T-cell (primary cell): ENCODE measurements at places on chromosomes 2 and 18. TPM values are rescaled to one million over a fixed set of nuclear protein-coding genes. Genes with fewer than 3 reads are reported as not detected.

GRCh38 chr2:64538764-64539433 lies 14.8 kb downstream of the AFTPH start:
- no peak for DNase-seq

GRCh38 chr18:80022613-80023012 lies 11.6 kb upstream of the RBFA start:
- DNase-seq = no peak

DNA sequence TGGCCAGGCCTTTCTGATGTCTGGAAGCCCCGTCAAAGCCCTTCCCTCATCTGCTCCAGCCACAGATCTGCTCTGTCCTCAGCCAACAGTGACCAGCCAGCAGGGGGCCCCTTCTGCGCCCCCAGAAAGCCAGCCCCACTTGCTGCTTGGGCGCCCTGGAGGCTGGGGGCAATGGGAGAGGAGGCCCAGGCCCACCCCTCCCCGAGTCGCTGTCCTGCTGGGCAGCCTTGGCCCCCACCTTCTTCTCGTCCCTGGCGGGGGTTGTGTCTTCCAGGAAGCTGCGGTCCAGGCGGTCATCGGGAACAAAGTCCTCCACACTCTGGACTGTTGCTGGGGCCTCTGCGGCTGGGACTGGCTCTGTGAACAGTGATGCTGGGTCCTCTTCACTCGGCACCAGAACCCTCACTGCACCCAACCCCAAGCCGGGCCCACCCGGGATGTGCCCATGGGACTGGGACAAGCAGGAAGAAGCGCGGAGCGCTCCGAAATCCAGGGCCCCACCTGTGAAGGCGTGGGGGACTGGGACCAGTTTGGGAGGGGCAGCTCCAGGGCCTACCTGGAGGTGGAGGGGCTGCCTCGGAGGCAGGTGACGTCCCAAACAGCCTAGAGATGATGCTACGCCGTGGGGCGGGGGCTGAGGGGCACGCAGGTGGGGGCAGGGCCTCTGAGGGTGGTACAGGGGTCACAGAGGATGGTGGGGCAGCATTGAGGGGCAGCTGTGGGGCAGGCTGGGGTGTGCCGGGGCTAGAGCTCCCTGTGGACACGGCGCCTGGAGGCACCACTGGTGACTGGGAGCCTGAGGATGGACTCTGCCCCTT lies 257.6 kb downstream of the ANKRD30B start:
- DNase-seq = no peak

DNA sequence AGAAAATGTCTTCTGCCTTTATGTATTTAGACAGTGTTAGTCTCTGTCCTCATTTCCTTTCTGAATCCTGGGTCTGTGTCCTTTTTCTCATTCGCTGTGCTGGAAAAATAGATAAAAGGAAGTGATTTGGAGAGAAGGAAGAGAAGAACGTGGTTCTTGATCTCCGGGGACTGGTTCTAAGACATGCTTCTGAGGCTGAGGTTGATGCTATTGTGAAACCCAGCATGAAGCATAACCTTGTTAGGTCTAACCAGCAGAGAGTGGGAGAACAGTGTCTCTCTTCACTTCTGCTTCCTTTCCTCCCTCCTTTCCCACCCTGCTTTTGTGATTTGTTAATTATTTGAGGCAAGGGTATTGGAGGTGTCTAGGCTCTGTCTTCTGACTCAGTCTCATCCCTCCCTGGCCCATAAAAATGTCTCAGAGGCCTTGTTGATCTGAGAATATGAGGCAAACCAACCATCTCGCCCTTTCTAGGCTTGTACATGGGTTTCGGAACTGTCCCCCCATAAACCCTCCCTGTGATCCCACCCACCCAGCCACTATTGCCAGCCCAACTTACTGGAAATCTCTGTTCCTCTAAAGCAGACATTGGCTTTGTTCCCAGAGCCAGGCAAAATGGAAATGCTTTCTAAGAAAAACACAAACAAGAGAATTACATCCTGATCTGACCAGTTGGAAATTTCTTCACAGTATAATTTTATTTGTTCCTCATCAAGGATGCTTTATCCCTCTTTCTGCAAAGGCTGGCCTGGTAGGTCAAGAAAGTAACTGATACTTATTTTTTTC lies 360.6 kb upstream of the TNP1 start:
- DNase-seq = no peak

- DNase-seq = no peak
These were observed 19.9 kb downstream of the EPAS1 start for GRCh38 chr2:46317094-46317486.

- no peak for DNase-seq
These were observed 735 bp downstream of the NRP2 start for GRCh38 chr2:205682971-205683501.

DNA sequence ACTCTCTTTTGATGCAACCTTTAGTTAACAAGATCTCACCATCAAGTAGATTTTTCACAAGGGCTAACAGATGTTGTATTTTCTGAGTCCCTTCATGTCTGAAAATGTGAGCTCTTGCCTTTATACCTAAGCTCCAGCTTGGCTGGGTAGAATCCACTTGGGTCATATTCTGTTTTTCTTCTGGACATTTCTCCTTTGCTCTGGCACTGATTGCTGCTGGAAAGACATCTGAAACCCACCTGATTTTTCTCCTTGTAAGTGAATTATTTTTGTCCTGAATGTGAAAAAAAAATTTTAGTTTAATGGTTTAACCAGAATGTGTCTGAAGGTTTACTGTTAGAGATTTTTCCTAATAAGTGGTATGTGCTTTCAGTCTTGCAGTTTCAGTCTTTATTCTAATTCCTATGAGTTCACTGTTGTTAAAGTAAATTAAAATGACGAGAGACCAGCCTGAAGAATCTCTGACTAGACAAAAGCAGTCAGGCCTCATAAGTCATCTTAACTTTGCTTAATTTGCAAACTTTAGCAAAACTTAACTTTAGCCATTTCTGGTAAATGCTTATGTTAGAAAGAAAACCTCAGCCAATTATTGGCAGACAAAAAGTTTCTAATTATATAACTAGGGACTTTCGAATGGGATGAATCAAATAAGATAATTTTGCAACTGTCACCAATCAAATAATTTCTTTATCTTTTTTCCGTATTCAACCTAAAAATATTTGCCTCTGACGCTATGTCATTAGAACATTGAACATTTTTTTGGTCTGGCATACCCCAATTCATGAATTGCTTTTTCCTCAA lies 70.8 kb downstream of the ACAA2 start:
- DNase-seq = no peak

DNA sequence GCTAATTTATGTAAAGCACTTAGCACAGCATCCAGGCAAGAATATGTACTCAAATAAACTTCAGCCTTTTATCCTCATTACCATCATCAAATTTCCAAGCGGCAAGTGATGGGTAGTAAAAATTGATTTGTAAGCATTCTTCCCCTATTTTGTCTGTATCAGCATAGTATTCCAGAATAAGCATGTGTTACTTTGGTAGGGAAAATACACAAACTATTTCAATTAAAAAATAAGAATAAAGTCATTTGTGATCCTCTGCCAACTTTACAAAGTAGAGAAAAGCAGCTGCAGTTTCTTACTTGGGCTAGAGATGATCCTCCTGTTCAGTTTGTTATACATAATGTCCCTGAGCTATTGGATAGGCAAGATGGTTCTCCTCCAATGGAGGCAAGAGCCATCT lies 493.2 kb downstream of the ZEB2 start:
- DNase-seq = no peak

The SNED1 gene
- total RNA-seq = 78.0 TPM

DNA sequence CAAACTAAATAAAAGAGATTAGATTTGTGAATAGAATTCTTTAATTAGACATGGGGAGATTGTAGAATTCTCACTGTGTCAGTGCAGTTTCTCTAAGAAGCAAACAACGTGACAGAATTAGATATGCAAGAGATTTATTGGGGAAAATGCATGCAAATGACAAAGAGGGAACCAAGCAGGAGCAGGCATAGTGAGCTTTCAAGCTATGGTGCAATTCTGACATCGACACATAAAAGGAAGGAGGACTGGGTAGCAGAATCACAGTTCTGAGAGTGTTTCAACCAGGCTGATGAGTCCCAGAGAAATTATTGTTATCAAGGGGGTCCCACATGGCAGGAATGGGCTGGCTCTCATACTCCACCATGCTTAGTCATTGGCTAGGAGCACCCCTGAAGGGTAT lies 338.4 kb downstream of the FIGN start:
- no peak for DNase-seq

- no peak for DNase-seq
These were observed 1696.7 kb upstream of the PIK3C3 start for GRCh38 chr18:40258311-40258710.

The HOXD3 gene
- total RNA-seq = 0.44 TPM

The ERLEC1 gene
- 25.8 TPM for total RNA-seq

The SMPD4 gene
- total RNA-seq = 73.5 TPM

GRCh38 chr2:28228434-28228995 lies 164.1 kb upstream of the FOSL2 start:
- no peak for DNase-seq

GRCh38 chr2:159922563-159922962 lies 124.6 kb upstream of the CD302 start:
- no peak for DNase-seq

GRCh38 chr2:215425021-215425782 lies 10.7 kb downstream of the FN1 start:
- DNase-seq = no peak

- no peak for DNase-seq
These were observed 21.2 kb downstream of the NPPC start for GRCh38 chr2:231905026-231905425.

GRCh38 chr2:177670791-177671535 lies 278.4 kb downstream of the AGPS start:
- no peak for DNase-seq

- no peak for DNase-seq
These were observed 160.9 kb upstream of the TTC39C start for GRCh38 chr18:23853448-23854195.

The SLC4A1AP gene
- total RNA-seq = 21.1 TPM

GRCh38 chr2:98216616-98217015 lies 129.6 kb upstream of the CNGA3 start:
- no peak for DNase-seq

- no peak for DNase-seq
These were observed 189.3 kb downstream of the ANAPC1 start for GRCh38 chr2:111694700-111695101.

The ZEB2 gene
- 37.4 TPM for total RNA-seq

DNA sequence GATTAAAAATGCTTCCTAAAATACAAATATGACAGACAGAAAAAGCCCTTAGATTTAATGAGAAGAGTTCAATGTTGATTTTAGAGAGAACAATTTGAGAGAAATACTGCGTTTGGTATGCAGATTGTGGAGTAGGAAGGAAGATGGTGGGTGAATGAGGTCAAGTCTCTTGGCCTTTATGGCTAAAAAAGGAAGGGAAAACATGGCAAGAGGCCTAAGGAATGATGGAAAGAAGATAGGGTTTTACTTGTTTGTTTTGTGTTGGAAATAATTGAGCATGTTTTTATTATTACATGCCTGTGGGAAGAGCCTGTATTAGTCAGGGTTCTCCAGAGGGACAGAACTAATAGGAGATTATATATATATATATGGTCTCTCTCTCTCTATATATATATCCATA lies 318.1 kb downstream of the TRIB2 start:
- DNase-seq = no peak

DNA sequence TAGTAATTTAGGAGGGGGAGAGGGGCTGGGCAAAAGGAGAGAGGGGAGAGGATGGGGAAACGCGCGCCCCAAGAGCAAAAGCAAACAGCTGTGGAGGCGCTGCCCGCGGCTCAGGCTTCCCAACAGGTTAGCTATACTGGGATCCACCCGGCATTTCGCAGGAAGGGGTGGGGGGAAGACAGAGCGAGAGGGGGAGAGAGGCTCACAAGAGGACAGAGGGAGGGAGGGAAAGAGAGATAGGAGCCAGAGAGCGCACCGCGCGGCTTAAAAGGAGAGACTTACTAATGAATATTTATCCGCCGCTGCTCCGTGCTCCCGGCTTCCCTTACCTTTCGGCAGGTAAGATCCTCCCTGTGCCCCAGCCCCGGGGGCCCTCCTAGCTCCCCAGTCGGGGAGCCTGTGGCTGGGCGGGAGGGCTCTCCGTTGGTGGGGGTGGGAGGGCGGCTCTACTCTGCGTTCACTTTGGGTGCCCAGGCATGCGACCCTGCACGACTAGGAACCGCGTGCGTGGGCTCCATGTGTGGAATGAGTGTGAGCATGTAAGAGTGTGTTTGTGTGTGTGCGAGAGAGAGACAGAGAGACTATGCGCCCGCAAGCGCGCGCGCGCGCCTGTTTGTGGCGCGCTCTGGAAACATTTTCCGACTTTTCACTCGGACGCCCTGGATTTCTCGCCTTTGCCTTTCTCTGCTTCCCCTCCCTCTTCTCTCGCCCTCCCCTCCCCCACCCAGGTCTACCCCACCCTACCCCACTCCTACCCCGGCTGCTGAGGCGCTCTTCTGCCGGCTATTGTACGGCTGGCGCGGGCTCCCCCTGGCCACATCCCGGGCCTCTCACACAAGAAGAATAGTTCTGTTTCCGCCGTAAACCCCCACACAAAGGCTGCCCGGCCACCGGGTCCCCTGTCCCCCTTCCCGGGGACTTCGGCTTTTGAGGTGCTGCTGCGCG lies 7.2 kb upstream of the SIX3 start:
- no peak for DNase-seq

GRCh38 chr2:144595279-144595678 lies 75.4 kb upstream of the ZEB2 start:
- no peak for DNase-seq

The EFEMP1 gene
- total RNA-seq = 0.95 TPM

The GNAL gene
- 0.75 TPM for total RNA-seq

The TRIM43 gene
- not detected for total RNA-seq

DNA sequence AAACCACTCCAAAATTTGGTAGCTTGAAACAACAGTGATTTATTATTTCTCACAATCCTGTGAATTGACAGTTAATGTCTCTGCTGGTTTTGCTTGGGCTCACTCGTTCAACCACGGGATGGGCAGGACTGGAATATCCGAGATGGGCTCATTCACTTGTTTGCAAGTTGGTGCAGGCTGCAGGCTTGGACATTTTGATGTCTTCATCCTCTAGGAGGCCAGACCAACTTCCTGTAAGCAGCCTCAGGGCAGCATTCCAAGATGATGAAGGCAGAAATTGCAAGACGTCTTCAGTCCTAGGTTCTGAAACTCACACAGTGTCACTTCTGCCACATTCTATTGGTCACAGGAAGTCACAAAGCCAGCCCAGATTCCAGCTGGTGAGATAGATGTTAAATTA lies 47.1 kb downstream of the GPR39 start:
- no peak for DNase-seq

GRCh38 chr2:99072551-99072950 lies 69.0 kb upstream of the C2orf15 start:
- no peak for DNase-seq

DNA sequence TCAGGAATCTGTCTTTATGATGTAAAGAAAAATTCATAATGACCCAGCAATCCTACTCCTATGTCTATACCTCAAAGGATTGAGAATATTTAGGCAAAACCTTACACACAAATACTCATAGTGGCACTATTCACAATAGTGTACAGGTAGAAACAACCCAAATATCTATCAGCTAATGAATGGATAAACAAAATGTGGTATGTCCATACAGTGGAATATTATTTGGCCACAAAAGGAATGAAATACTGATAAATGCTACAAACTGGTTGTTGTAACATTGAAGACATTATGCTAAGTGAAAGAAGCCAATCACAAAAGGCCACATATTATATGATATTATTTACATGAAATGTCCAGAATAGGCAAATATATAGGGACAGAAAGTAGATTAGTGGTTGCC lies 24.7 kb downstream of the PDK1 start:
- DNase-seq = no peak
